GM18507 (cell line): ENCODE measurements at places on chromosomes 4 and X.

DNA sequence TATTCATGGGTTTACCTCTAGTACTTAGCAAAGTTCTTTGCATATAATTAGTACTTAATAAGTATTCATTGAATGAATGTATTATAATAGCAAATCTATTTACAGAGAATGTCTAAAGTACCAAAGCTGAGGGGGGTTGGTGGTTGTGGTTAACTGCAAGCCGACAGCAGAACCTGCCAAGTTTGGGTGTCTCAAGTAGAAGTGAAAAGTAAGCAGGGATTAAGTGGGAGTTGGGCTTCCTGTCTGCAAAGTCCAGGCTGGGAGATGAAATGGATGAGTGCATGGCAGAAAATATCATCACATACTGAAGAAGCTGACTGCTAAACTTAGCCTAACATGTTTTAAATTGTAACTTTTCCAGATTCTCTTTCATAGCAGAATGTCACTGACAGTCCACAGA, 169.6 kb downstream of the CAMK2D start:
- no peak for DNase-seq

- DNase-seq: no peak
These were observed 65.6 kb downstream of the ATXN3L start for GRCh38 chrX:13254076-13254785.

DNA sequence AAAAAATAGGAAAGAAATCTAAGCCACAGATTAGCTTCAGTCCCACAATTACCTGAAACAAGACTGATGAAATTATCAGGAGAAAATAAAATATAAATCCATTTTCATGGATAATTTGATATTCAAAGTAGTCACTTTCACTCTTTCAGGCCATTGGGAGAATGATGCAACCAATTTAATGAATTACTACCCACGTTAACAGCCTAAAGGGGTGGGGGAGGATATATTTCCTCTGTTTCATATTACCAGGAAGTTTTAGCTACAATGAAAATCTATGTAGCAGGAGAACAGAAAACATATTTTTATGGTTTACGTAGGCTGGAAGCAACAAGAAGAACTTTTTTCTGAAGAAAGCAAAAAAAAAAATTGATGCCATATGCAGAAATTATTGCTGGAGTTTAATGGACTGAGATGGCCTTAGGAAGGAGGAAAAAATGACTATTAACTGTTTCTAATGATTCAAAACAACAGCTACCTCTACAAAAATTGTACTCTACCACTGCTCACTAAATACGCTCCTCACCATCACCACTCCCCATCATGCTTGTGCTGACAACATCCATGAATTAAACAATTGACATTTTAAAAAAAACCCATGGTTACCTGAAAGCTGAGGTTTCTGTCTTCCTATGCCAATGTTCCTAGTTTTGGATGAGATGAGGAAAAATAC, 100.9 kb downstream of the CXXC4 start:
- no peak for DNase-seq

DNA sequence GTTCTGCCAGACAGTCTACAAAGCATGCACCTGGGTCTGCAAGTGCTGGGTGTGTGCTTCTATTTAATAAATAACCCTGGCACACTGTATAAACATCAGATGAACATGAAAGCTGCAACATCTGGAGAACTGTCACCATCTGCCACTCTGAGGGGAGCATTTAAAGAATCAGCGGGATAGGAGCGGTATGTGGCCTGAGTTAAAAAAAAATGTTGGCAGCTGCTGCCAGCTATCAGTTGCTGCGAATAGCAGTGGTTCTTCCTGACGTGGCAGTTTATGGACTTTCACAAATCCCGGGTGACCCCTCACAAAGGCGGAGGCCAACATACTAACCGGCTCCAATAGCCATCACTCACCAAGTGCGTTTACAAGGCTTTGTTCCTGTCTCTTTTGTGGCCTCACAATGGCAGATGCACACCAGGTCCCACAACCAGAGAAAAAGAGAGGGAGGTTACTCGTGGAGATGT, 95.1 kb downstream of the RASL11B start:
- no peak for DNase-seq

DNA sequence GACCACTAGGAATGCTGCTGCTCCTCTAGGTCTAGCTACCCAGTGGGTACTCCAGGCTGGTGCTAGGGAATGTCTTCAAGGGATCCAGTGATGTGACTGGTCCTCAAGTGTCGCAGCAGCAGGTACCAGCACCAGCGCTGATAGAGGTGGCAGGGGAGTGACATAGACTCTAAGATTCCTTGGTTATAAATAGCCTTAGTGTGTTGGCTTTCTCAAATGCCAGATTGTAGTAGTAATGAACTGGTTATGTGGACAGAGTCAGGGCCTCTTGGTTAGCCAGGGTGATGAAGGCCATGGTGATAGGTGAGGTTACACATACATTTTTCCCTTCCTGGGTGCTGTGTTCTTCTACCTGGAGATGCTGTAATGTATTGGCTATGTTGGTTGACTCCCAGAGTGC, 38.3 kb downstream of the DCLK2 start:
- no peak for DNase-seq

DNA sequence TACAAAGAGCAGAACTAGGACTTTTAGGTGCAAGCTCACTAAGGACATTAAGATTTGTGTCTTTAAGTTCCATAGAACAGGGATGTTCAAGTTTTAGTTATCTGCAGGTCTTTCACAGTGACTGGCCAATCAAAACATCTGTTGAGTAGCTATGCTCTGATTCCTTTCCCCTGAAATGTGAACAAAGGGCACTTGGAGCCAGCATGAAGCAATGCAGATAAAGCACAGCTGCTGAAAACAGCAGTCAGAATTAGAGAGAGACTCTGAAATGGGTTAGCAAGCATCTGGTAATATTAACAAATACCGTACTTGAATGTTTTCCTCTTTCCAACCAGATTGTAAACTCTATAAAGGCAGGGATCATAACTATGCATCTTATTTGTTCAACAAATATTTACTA, 276.9 kb downstream of the RAB28 start:
- DNase-seq: no peak

DNA sequence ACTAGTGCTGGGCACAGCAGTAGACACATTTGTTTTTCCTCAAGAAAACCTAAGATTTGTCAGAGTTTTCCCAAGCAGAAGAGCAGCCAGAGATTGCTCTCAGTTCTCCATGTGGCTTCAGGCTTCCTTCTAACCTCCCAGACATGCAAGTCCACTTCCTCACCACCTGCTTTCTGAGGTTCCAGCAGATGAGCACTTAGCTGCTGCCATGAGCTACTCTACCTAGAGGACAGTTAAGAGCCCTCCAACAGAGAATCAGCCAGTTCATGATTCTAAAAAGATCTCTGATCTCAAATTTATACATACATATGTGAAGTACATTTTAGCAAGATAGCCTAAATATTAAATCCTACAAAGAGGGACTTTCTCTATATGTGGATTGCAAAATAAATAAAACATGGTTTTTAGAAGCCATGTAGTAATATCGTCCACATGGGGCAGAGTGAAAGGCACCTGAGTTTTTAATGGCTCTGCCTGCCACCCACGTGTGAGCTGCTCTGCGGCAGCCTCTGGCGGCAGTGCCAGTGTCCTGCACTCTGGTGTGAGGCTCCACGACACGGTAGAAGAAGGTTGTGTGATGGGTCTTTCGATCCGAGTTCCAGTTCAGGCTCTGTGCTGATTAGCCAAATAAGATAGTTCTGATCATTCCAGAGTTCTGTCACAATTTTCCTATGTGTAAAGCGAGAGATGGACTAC, 10.3 kb downstream of the CYP4V2 start:
- DNase-seq: peak; percentile 49

GRCh38 chrX:21700967-21701366, 42.8 kb upstream of the KLHL34 start:
- DNase-seq: no peak

- no peak for DNase-seq
These were observed 15.6 kb downstream of the CXorf66 start for GRCh38 chrX:139949703-139950102.

DNA sequence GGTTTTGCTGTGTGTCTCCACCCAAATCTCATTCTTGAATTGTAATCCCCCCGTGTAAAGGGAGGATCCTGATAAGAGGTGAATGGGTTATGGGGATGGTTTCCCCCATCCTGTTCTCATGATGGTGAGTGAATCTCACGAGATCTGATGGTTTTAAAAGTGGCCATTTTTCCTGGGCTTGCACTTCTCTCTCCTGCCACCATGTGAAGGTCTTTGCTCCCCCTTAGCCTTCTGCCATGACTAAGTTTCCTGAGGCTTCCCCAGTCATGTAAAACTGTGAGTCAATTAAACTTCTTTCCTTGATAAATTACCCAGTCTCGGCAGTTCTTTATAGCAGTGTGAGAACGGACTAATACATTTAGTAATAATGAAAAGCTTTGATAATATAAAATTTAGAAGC, 46.9 kb downstream of the ANTXR2 start:
- DNase-seq: no peak

DNA sequence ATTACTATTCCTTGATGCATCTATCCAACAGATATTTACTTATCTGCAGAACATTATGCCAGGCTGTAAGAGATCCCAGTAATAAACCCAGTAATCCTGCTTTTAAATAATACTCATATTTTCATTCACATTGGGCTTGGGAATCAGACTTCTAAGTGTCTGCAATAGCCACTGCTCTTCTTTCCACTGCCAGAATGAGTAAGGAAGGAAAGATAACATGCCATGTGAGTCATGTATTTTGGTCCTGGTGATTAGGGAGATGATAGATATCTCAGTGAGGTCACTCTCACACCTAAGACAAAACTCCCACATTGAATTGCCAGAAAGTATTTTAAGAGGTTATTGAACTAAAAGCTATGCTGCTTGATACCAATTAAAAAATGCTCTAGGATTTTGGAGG, 13.9 kb upstream of the HEPH start:
- no peak for DNase-seq

DNA sequence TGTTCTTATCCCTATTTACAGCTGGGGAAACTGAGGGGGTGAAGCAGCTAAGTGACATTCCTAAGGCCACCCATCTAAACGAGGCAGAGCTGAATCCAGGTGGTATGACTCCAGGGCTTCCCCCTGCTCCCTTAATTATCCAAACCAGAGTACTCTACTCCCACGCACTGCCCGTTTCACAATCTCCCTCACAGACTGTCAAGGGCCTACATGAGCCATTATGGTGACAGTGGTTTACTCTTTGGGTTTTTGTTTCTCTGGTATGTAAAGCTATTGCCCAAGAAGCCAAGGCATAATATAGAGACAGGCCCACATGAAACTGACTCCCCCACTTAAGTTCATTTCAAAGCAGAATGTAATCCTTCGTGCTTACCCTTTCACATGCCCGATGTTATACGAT, 95.1 kb downstream of the NHS start:
- DNase-seq: no peak

- DNase-seq: no peak
These were observed 57.8 kb upstream of the GPRIN3 start for GRCh38 chr4:89365375-89365774.

DNA sequence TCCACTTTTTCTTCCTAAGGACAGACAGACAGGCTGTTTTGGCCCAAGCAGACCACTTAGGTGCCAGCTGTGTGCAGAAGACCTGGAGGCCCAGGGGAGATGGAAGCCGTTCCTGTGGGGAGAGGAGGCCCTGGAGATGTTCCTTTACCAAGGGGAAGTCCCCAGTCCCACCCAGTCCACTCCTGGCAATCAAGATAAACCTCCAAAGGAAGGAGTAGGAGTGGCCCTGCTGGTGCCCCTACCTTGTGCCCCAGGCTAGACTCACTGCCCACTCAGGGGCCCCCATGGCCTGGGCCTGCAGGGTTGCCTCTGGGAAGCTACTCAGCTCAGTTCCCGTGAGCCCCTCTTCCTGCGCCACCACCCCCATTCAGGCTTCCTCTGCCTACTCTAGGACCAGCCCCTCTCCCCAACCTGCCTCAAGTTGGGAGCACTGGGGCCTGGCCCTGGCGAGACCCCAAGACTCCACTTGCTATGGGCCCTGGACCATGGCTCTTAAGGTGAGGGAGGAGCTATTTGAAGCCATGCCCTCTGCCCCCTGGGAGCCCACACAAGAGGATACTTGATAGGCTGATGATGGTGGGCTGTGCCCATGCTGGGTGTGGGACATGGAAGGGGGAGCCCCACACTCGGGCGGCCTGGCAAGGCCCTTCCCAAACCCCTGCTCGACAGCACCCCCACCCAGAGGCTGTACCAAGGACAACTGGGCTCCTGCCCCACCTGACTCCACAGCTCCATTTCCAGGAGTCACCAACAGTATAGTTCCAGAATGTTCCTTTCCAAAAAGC, 24.8 kb upstream of the RNF4 start:
- no peak for DNase-seq

DNA sequence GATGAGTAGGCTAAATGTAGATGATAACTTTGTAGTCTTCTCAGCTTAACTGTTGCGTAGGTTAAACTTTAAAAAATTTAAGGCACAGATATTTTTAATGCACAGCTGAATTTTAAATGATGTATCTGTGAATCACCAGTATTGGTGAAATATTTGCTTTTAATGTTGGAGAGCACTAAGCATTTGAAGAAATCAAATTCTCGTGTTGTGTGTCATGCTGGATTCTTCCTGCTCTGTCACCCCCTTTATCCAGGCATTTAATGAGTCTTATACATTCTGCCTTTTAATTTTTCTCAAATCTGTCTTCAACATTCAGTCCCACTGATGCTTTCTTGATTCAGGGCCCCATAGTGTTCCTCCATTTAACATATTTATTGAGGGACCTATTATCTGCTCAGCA, 76.7 kb downstream of the SLC4A4 start:
- no peak for DNase-seq

DNA sequence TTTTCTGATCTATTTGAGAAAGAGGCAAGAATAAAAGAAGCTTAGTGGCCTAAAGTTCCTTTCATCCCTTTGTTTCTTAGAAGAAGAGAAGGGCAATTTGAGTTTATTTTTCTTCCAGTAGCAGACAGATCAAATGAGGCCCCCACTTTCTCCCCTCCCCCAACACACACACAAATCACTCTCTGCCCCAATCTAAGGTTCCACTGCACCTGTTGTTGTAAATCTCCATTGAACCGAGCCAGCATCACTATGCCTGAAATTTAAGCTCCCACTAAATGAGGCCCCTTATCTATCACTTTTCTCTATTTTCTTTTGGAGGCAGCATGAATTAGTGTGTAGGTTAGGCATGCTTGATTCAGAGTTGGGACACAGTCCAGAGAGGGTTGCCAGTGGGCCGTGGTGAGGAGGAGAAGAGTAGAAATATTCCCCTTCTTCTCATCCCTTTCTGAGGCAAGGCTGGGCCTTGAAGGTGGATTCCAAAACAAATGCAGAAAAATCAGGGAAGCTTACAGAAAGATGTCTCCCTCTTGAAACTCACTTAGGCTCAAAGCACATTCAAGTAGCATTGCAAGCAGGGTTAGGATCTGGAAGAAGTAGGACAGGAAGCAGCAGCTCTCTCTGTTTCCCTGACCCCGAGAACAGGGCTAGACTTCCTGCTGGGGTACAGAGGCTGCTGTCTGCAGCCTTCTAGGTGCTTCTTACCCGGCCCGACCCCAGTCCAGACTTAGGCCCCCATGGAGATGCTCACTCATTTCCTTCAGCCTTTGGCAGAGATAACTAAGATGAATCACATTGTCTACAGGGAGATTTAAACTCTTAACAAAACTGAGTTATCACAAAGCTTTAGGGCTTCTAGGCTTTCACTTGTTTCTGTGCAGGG, 70.7 kb downstream of the RASL11B start:
- DNase-seq: no peak

GRCh38 chr4:41065434-41066006, 148.8 kb downstream of the APBB2 start:
- no peak for DNase-seq
